ENCODE measurements at places on chromosomes 7 and 10.

DNA sequence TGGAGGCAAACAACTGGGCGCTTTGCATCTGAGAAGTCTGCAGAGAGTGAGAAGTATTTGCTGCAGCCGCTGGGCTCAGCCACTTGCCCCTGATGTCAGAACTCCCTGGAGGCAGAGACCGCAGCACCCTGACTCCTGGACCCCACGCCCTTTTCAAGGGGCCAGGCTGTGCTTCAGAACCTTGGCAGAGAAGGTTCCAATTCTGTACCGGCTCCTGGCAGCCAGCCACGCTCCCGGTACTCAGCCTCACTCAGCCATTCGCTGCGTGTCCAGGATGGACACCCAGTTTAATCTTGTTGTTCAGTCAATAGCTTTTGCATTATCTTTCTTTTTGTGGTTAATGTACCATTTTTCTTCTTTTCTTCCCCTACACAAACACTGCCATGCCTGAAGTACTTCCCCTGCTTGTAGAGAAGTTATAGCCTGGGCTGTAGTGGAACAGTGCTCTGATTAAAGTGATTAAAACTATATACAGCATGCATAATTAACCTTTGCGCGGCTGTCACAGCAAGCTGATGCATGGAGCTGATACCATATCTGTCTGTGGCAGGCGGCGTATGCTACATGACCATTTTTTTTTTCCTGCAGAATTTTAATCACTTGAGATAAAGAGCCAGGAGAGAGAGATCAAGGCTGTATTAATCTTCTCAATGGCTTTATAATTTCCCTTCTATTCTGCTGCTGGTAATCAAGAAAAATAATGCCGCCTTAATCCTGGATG is 578.5 kb downstream of the SDK1 start:
- no peak for DNase-seq

DNA sequence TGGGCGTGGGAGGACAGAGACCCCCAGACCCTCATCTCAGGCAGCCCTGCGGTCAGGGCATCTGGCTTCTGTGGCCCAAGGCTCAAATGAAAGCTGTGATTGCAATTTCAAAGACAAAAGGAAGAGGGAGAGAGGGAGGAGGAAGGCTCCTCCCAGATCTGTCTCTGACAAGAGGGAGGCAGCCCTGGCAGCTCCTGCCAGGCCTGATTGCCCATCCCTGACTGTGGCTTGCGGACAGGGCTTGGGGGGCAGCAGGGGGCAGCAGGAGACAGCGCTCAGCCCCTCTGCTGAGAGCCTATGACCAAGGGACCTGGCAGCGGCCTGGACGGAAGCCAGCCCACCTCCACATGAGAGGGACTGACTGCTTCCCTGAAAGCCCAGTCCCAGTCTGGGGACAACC is 91.8 kb downstream of the PTPRN2 start:
- DNase-seq, result no peak

DNA sequence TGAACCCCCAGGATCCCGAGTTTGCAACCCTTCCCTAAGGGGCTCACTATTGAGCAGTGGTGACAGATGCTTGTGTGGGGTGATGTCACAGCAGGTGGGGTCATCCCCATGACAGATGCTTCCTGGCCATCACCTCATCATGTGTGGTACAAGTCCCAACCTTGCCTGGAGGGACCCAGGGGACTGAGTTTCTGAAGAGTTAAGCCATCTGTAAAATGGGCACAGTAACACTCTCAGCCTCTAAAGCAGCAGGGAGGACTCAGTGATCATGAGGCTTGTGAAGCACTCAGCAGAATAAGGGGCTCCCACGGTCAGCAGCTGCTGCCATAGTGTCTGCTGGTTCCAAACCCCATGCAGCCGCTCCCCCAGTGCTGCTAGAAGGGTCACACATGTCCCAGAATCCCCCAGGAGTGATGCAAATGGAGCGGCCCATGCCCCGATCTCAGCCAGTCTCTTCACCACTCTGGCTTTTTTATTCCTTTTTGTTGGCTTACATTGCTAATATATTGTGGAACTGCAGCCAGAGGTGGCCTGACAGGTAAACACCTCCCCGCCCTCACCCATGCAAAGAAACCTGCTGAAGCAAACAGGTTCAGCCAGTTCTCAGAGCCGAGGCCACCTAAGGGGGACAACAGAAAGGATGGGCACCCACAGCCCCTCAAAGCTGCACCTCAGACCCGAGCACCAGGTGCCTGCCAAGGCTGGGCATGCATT is 102.1 kb upstream of the PDGFA start:
- DNase-seq, result no peak

DNA sequence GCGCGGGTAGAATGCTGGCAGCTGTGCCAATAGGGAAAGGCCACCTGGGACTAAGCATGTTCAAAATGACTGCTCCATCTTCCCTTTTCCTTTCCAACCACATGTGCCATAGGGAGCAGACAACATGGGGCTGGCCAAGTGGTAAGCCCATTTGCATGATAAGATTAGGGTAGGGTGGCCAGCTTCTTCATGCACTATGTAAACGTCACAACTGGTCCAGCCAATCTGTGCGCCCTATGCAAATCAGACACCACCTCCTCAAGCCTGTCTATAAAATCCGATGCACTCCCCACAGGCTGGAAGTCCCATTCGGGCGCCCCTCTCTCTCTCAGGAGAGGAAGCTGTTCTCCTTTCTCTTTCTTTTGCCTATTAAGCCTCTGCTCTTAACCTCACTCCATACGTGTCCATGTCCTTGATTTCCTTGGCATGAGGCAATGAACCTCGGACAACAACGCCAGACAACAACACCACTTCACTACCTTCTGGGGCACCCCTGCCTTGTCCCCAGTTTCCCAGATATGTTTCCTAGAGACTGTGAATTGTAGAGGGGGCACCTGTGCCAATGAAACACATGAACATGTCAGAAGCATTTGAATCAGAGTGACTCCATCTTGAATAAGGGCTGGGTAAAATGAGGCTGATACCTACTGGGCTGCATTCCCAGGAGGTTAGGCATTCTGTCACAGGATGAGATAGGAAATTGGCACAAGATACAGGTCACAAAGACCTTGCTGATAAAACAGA is 19.1 kb upstream of the EXOC6 start:
- DNase-seq, result no peak

GRCh38 chr7:146359176-146359575 is 242.6 kb downstream of the CNTNAP2 start:
- DNase-seq, result no peak

DNA sequence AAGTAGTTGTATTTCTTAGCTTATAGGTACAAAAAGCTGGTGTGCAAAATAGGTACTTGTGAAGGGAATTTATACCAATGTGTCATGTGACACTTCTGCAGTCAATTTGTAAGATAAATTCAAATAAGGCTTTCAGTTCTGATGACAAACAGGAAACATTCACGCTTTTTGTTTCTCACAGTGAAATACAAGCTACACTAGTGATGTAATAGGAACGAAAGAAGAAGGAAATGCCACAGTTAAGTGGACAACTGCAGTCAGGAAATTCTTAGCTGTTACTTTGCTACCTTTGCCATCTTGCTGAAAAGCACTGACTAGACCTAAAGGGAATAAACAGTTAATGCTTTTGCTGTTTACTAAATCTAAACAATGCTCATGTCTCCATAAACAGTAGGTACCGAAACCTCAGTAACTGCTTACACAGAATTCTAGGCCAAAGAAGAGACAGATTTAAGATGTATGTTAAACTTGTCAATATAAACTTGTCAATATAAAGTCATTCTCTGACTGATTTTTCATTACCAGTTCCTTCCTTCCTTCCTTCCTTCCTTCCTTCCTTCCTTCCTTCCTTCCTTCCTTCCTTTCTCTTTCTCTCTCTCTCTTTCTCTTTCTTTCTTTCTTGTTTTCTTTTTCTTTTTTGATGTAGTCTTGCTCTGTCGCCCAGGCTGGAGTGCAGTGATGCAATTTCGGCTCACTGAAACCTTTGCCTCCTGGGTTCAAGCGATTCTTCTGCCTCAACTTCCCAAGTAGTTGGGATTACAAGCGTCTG is 10.1 kb downstream of the OTUD1 start:
- no peak for DNase-seq

GRCh38 chr7:143499246-143499645 is 21.6 kb downstream of the TAS2R41 start:
- no peak for DNase-seq

All from progenitor cell of endocrine pancreas (in vitro differentiated cells).